Endothelial cell of coronary artery (primary cell): ENCODE measurements at places on chromosomes 4 and X. TPM values are rescaled to one million over a fixed set of nuclear protein-coding genes. Genes with fewer than 3 reads are reported as not detected.

The CD38 gene
- 0.09 TPM in 2 replicates for total RNA-seq

The PNPLA4 gene
- 8.5 and 10.4 TPM in 2 replicates for total RNA-seq

The IQSEC2 gene
- total RNA-seq = 3.1 and 3.8 TPM in 2 replicates

The CFAP99 gene
- total RNA-seq = under 0.01 and 0.09 TPM in 2 replicates

The PPBP gene
- total RNA-seq = not detected in 2 replicates

The EVC2 gene
- 7.4 and 12.0 TPM in 2 replicates for total RNA-seq

The ATP10D gene
- 14.4 and 24.1 TPM in 2 replicates for total RNA-seq

The GYG2 gene
- under 0.01 and 0.09 TPM in 2 replicates for total RNA-seq

The KIT gene
- 9.5 and 13.9 TPM in 2 replicates for total RNA-seq

The RIPPLY1 gene
- total RNA-seq = not detected in 2 replicates

The PAGE2B gene
- not detected in 2 replicates for total RNA-seq

The STATH gene
- total RNA-seq = not detected in 2 replicates

The TBC1D8B gene
- 3.3 and 6.4 TPM in 2 replicates for total RNA-seq

The UGT2B10 gene
- not detected in 2 replicates for total RNA-seq

The IL15 gene
- 1.4 and 2.5 TPM in 2 replicates for total RNA-seq

The MTTP gene
- total RNA-seq = 0.09 TPM in 1 of 2 replicates, not detected in the other

The CLIC2 gene
- total RNA-seq = 0.56 and 0.72 TPM in 2 replicates

The HCFC1 gene
- total RNA-seq = 14.8 and 16.4 TPM in 2 replicates

The KDR gene
- total RNA-seq = 144 and 275 TPM in 2 replicates
